ENCODE measurements at places on chromosomes 5 and 9.

DNA sequence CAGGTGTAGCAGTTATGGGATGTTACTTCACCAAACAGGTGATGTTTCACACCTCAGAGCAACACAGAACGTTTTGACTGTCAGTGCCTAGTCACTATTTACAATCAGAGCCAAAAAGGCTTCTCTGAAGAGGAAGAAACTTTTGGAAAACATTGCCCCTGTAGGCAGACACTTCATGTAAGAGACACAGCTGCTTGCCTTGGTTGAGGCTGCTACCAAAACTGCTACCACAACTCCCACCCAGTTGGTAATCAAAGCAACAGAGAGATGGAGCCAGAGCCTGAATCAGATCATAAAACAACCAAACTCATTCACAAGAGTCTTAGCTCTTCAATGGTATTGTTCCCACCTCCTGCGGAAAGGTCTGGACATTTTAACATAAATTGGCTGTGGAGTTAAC lies 61.0 kb downstream of the CTSL start:
- no peak for DNase-seq

DNA sequence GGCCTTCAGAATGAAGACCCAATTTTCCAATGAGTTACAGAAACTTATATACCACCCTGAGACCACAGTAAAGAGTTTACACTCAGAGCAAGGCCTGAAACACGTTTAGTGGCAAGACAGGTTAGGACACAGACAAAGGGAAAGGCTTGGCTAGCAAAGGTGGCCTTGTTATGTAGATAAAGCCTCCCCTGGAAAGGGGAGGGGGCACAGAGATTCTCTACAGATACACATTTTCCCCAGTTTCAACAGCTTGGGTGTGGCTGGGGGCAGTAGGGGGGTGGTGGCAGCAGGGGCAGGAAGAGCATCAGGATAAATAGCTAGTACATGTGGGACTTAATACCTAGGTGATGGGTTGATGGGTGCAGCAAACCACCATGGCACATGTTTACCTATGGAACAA lies 51.9 kb upstream of the PPP1R2B start:
- DNase-seq: no peak

GRCh38 chr9:133151601-133152525 lies 11.9 kb downstream of the GBGT1 start:
- no peak for DNase-seq

- DNase-seq: no peak
Observed at GRCh38 chr9:129889122-129889940, 54.1 kb downstream of the USP20 start.

- DNase-seq: peak; percentile 66
Observed at GRCh38 chr9:113011911-113012381, at the start of gene ZNF883. ZNF883 (minus strand) TSS chr9:113012192.
